Heart left ventricle (tissue), 16 donors: ENCODE measurements at places on chromosomes 5 and 9. TPM values are rescaled to one million over a fixed set of nuclear protein-coding genes. Genes with fewer than 3 reads are reported as not detected.

The C5orf58 gene
- polyA plus RNA-seq = not detected

The WNK2 gene
- 97.5 TPM for polyA plus RNA-seq

The NAIP gene
- 1.8 TPM for polyA plus RNA-seq

The PCDHB2 gene
- 0.69 TPM for polyA plus RNA-seq

The P4HA2 gene
- 44.3 TPM for polyA plus RNA-seq

The EPB41L4A gene
- 10.6 TPM for polyA plus RNA-seq

The PRR16 gene
- polyA plus RNA-seq = 4.0 TPM

The DMRT1 gene
- not detected for polyA plus RNA-seq

The CKMT2 gene
- 1,102 TPM for polyA plus RNA-seq

The SLC46A2 gene
- not detected for polyA plus RNA-seq

The NKD2 gene
- 2.6 TPM for polyA plus RNA-seq
